Bronchial epithelial cell (primary cell): ENCODE measurements at places on chromosomes 1 and 21. TPM values are rescaled to one million over a fixed set of nuclear protein-coding genes. Genes with fewer than 3 reads are reported as not detected.

DNA sequence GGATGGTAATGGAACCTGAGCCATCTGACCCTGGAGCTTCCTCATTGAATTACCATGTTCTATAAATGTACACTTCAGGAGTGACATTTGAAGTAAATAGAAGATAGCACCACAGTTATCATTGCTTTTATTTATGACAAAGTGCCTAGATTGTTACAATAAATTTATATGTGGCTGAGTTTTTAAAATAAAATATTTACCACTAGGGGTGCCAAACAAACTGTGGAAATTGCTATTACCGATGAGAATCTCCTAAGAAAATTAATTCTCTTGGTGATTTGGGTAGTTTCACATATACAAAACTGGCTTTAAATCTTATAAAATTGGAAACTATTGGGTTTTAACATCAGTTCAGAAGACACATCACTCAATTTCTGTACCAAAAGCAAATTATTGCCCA, 1.4 kb upstream of the TNR start:
- DNase-seq = no peak

DNA sequence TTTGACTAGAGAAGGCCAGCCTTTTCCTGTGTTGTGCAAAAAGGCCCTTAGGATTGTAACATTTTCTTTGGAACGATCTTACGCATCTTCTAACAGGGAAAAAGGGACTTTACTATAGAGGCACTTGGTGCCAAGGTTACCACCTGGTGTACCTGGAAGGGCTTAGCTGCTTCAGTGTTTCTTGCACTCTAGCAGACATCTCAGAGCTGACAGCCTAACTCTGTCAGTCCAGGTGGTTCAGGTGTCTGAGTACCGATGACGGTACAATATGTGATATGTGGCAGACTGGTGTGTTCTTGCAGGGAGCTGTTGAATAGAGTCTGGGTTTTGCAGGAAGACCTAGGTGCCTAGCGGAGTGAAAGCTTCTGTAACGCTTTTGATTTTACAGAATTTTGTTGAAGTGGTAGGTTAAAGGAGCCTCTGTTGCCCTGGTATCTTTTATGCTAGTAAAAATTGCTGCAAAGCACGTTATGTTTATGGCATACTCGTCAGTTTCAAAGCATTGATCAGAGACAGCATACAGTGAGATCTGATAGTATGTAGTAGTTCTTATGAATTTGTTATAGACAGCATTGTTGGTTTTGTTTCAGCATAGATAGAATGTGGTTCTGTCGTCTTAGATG, 1.4 kb downstream of the MAGI3 start:
- DNase-seq = peak; percentile 71

FCRL1 gene
- not detected in 2 replicates for total RNA-seq

GRCh38 chr1:92822879-92823278, 9.0 kb upstream of the RPL5 start:
- no peak for DNase-seq

GRCh38 chr1:186042230-186042629, 308.0 kb downstream of the HMCN1 start:
- peak; percentile 71 for DNase-seq

DNA sequence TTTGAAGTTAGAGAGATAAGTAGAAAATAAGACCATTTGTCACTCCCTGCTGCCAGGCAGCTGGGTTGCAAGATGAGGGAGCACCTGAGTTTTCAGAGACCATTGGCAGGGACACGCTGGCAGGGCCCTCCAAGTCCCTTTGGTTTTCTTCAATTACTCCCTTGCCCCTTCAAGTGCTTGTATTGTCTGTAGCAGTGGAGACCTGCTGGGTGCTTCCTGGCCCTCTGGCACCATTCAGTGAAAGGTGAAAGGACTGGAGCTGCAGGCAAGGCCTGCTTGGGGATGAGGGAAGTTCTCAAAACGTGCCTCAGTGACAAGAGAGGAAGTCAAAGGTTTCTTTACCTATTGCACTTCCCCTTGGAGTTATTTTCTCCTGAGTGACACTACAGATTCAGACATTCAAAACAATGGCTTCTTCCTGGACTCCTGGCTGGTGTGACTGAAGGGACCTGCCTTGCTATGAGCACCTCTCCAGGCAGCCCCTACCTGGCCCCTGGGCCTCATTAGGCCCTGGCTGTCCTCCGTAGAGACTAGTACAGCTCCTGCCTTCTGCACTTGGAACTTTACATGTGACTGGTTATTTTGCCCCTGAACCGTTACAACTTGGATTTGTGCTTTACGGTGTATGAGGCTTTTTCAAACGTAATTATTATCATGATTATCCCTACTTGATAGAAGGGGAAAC, 100.1 kb downstream of the C1orf21 start:
- DNase-seq = no peak

DNA sequence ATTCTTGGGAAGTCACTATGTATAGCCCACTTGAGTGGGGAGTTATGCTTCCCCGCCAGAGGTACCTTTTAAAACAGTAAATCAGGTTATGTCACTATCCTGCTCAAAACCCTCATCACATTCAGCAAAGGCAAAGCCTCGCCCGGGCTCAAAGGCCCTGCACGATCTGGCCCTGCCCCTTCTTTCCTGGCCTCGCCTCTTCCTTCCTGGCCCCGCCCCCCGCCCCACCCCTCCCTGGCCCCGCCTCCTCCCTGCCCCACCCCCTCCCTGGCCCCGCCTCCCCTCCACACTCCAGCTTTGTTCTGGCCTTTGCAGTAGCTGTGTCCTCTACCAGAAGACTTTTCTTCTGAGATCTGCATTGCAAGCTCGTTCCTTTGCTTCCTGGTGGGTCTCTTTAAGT, 6.6 kb downstream of the LDLRAD2 start:
- DNase-seq = peak; percentile 3

DNA sequence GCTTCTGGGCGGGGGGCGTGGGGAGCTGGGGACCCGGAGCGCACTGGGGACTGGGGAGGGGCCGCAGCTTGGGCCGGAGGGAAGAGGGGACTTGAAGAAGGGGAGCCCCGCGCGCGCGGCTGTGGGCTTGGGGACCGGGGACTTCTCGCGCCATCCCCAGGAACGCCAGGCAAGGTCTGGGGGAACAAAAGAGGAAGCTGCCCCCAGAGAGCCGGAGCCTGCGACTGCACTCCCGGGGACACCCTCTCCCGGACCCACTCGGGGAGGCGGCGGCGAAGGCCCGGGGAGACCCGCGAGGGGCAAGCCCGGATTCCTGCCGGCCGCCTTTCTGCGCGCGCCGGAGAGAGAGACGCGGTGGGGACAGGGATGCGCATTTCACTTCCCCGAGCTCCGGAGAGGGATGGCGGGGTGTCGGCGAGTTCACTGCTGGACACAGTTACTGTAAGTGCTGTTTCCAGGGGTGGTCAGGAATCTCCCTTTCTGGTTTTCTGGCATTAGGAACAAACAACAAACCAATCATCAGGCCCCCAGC, 732 bp downstream of the ABCG1 start:
- DNase-seq = no peak

C1orf115 gene
- 1.3 and 2.8 TPM in 2 replicates for total RNA-seq

- peak; percentile 53 for DNase-seq
Measured at GRCh38 chr1:224106568-224107281, 7.2 kb upstream of the FBXO28 start.

- DNase-seq = no peak
Measured at GRCh38 chr21:39775816-39776215, 30.8 kb downstream of the IGSF5 start.

NBPF12 gene
- total RNA-seq = 7.7 and 8.4 TPM in 2 replicates

DNA sequence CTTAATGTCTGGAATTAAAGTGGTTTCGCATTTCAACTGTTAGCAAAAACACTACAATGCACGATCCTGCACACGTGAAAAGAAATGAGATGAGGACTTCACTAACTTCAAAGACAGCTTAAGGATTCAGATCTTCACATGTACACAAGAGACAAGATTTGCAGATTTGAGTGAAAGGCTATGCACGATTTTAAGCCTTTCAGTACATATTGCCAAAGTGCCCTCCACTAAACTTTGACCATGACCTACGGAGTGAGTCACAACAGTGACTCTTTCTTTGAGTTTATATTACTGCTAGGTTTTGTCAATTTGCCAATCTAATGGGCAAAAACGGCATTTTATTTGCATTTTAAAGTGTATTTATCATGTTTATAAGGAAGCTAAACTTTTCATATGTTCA, 41.2 kb upstream of the CR1L start:
- DNase-seq = peak; percentile 48
